ENCODE measurements at places on chromosomes 1 and 21. TPM values are rescaled to one million over a fixed set of nuclear protein-coding genes. Genes with fewer than 3 reads are reported as not detected.

Gene PDZK1
- 0.70 TPM for total RNA-seq

Gene CACNA1S
- not detected for total RNA-seq

Gene OR2L8
- total RNA-seq, result not detected

Gene LENEP
- not detected for total RNA-seq

Gene TBX15
- 0.07 TPM for total RNA-seq

Gene HOOK1
- 1.7 TPM for total RNA-seq

Gene ERG
- 0.84 TPM for total RNA-seq

Gene SPRR4
- not detected for total RNA-seq

Gene RNU1-4
- total RNA-seq, result 1,553 TPM

Gene SPATA21
- total RNA-seq, result not detected

Gene SYT6
- 0.39 TPM for total RNA-seq

Gene LORICRIN
- total RNA-seq, result not detected

Gene INAVA
- 10.3 TPM for total RNA-seq

Gene NDUFS5
- total RNA-seq, result 313 TPM

- peak; percentile 33 for DNase-seq
These were observed 28.4 kb downstream of the RASAL2 start for GRCh38 chr1:178122283-178122682.

- peak; percentile 41 for DNase-seq
These were observed 143.2 kb downstream of the MIS18A start for GRCh38 chr21:32135401-32136363.

DNA sequence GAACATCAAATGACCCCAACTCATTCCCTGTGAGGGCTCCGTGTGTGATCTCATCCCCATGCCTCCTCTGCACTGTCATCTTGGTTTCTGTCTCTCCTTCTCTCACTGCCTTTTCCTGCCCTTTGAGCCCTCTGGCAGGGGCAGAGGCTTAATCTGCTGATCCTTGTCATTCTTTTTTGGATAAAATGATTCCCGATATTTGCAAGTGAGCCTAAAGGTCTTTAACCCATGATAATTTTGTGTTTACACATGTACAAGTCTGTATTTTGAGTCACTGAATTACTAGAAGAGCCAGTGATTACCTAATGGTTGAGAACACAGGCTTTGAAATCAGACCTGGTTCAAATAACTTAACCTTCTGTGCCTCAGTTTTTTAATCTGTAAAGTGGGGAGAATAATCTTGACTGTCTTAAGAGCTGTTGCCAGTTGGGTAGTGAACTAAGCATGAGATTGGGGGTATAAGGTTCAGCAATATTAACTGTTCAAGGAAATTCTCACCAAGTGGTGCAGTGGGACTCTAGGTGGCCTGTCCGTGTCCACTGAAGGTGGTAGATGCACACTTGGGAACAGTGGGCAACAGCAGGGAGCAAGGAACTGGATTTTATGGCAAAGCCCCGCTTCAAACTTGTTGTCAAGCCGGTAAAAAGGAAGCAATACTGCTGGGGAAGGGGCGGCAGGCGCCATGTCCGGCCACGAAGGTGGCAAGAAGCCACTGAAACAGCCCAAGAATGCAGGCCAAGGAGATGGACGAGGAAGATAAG is 1.6 kb downstream of the ECHDC2 start:
- no peak for DNase-seq

- DNase-seq, result no peak
These were observed 13.9 kb upstream of the BCAR3 start for GRCh38 chr1:93695411-93696005.

DNA sequence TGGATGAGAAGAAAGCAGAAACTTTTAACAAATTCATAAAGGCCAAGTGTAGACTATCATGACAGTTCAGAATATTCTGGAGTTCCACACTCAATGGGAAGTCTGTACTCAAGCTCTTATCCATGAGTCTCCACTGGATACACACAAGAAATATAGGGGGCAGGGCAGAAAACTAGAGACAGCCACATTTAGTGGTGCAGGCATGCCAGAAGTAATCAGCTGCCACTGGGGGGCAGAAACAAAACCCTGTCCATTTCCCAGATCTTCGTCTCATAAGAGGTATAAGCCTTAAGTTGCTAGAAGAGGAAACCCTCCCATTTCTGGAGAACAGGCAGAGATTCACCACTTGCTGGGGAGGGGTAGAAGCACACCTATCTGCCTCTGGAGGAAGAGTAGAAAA is 166.8 kb upstream of the GALNT2 start:
- DNase-seq, result no peak

DNA sequence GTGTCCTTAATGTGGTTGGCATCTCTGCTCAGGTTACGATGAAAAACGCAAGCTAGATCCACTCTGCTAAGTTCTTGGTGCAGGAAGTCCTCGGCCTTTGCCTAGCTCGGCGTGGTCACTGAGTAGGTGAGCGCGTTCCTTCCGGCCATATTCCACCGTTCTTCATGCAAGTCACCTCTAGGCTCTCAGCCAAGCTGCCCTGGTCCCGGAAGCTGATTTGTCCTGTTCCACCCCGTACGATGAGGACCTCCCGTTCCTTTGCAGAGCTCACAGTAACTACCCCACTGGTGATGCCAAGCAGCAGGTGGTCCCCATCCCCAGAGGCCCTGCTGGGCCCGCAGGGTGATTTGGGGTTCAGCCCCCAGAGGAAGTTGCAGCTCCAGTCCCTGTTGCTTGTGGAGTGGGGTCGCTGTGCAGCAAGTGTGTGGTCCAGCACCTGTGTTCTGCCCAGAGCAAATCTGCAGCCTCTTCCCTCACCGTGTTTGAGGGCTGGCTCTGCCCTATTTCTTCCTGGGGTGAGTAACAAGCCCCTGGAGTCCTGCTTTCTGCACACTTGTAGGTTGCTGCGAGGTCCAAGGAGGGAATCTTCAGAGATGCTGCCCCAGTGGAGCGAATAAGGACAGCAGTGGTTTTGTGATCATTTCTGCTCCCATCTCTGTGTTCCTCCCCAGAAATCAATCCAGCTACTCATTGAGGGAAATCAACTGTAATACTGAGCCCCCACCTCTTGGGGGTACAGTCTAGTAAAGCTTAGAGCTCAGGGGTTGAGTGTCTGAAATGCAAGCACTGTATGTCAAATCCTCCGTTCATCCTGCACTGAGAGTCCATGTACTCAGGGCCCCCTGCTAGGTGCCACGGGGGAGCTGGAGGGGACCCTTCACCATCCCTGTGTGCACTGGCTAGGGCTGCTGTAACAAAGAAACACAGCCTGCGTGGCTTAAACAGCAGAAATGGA is 2.3 kb downstream of the UMODL1 start:
- no peak for DNase-seq

GRCh38 chr1:20126806-20127440 is 7.6 kb upstream of the PLA2G2D start:
- DNase-seq, result no peak

DNA sequence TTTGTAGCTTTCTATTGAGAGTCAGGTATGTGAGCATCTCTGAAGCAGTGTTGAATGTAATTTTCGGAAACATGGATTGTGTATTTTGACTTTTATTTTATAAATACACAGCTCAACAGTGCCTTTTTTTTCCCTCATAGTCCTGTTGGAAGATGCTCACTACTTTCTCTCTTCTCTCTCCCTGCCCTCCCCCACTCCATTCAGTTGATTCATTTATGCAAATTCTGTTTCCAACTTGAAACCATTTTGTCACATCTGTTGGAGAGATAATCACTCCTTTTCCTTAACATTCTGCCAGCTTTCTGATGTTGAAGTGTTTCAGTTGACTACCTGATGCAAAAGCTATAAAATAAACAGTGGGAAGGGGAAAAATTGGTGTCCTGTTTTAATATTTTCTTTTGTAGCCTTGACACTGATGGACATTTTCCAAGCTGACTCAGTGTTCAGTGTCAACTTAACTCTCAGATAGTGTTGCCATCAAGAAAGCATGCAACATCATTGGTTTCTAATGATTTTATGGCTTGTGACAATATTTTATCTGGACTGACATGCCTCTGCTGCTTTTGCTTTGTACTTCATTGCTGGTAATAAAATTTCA is 194.5 kb downstream of the HS2ST1 start:
- DNase-seq, result peak; percentile 23

- no peak for DNase-seq
These were observed 50.0 kb upstream of the POGK start for GRCh38 chr1:166789286-166789685.

- peak; percentile 66 for DNase-seq
These were observed 27.7 kb downstream of the DSTYK start for GRCh38 chr1:205183676-205184335.

GRCh38 chr1:1073743-1074587 is at the start of gene RNF223:
TSS of gene RNF223 (minus strand) at chr1:1074306. CDS start at chr1:1072566, 1,740 bp downstream.
- DNase-seq, result no peak

DNA sequence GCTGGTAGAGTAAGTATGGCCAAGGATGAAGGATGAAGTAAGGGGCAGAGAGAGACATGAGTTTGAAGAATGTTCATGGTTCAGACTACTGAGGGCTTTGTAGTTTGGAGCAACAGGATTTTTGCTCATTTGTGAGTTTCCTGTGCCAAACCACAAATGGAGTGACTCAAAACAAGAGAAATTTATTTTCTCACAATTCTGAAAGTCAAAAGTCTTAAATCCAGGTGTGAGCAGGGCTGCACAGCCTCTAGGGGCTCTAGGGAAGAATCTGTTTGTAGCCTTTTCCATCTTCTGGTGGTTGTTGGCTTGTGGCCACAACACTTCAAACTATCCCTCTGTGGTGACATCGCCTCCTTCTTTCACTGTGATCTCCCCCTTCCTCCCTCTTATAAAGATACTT is 58.9 kb downstream of the RHOU start:
- peak; percentile 22 for DNase-seq

- DNase-seq, result no peak
These were observed 12.6 kb downstream of the LAX1 start for GRCh38 chr1:203777596-203777995.

- DNase-seq, result no peak
These were observed 21.5 kb downstream of the SEMA6C start for GRCh38 chr1:151124763-151125403.

GRCh38 chr1:239815074-239815473 is 276.6 kb upstream of the FMN2 start:
- DNase-seq, result no peak

DNA sequence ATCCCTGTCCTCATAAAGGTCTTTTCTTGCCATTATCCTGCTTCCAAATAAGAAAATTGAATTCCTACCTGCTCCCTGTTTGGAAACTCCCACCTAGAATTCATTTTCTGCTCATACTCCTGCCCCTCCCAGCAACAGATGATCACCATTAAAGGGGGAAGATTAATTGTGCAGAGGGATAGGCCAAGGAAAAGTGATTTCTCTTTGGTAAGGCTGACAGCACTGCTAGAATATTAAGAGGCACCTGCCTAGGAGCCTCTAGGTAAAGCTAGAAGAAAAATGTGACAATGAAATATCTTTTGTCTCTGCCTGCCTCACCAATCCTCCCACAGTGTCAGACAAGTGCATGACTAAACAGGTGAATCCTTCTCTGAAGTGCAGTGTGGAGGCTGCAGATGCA is 77.0 kb upstream of the SPATA6 start:
- DNase-seq, result no peak

- peak; percentile 25 for DNase-seq
These were observed 426.8 kb downstream of the ADGRL2 start for GRCh38 chr1:82227306-82228095.

DNA sequence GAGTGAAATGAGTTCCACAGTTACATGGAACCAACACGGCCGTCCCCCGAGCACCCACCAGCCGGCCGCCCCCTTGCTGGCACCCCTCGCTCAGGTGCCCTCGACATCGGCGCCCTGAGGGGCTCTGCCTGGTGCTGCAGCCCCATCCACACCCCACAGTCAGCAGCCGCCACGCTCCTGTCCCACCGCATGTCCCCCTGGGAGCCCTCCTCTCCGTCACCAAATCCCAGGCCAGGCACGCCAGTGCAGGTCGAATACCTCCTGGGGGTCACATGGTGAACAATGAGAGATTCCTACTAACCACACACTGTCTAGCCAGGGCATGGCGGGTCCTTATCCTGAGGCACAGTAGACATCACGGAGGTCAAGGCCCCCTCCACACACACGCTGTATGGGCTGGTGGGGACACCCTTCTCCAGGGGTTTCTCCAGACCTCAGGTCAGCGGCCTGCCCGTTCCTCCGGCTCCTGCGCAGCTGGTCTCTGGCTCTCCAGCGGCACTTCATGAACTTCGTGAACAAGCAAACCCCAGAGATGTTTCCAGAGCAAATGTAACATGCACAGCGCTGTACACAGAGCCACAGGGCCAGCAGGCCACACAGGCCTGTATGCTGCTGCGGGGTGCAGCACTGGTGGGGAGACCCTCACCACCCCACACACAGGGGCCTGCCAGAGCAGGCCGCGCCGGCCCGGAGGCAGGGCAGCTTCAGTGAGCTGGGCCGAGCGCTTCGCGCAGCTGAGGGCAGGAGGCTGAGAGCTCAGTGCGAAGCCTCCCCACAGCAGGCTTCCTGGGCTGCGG is 21.8 kb downstream of the POFUT2 start:
- no peak for DNase-seq

- DNase-seq, result no peak
These were observed 7.2 kb downstream of the PADI2 start for GRCh38 chr1:17112076-17112475.

- DNase-seq, result no peak
These were observed 67.5 kb upstream of the RNPC3 start for GRCh38 chr1:103457886-103458455.

- DNase-seq, result no peak
These were observed 483.3 kb downstream of the TTLL7 start for GRCh38 chr1:83515578-83516154.

Measured in astrocyte (in vitro differentiated cells and primary cell).